A172 (cell line): ENCODE measurements at places on chromosomes 4 and X. TPM values are rescaled to one million over a fixed set of nuclear protein-coding genes. Genes with fewer than 3 reads are reported as not detected.
A peak's percentile ranks its signal among the peaks of the same experiment; 100 is the strongest.

NUP62CL gene
- total RNA-seq = 1.4 and 3.8 TPM in 2 replicates

AASDH gene
- total RNA-seq = 6.0 and 6.9 TPM in 2 replicates

SOD3 gene
- total RNA-seq = 1.9 and 2.7 TPM in 2 replicates

ARR3 gene
- not detected in 2 replicates for total RNA-seq

CCNA2 gene
- 139 and 148 TPM in 2 replicates for total RNA-seq

C4orf50 gene
- total RNA-seq = under 0.01 and 0.12 TPM in 2 replicates

CYBB gene
- 0.19 TPM in 1 of 2 replicates, not detected in the other for total RNA-seq

PDLIM5 gene
- 14.1 and 17.5 TPM in 2 replicates for total RNA-seq

- no peak for DNase-seq
Observed at GRCh38 chrX:74344280-74344622, 40.3 kb downstream of the ZCCHC13 start.

- DNase-seq = no peak
Observed at GRCh38 chr4:81380437-81380836, 91.3 kb downstream of the RASGEF1B start.

DNA sequence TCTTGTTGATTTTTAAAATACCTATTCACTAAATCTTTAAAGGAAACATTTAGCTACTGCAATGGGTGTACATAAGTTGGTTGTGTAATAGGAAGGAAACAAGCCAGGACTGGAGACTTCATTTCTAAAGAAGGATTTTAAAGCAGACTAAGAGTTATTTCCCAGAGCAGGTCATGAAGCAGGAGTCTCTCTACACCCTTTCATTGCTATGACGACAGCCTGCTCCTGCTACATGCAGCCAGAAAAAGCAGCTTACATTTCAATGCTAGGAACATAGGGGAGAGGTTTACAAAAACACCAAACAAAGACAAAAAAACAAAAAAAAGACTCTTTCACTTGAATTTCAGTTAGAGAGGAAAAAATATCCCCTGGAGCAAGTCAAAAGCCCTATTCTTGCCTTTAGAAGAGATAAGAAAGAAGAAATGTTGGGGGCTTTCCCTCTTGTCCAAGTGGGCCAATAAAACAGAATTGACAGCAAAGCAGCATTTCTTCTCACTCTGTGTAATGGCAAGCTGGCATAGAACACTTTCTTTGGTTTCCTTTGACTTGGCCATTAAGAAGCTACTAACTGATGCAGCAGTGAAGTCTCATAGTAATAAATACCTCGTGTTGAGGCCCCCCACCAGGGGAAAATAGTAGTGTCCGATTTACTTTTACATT is 3.4 kb downstream of the SPARCL1 start:
- DNase-seq = no peak

- DNase-seq = no peak
Observed at GRCh38 chr4:18508786-18509185, 487.2 kb upstream of the LCORL start.

DNA sequence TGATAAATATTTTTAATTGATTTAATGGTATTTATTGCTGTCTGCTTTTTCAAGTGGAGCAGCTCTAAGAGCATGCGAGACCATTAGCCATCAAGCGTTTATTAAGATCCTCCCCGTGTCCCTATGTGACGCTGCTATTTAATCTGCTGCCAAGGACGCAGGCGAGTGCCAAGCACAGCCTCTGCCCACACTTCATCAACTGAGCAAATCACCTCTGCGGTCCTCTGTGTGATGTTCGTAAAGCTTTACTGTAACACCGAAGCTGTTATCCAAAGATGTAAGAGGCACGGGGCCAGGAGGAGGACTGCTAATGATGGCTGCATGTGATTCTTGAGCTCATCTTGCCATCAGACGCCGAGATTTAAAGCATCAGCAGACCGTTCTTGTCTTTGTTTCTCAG is 79.5 kb downstream of the STOX2 start:
- no peak for DNase-seq

GRCh38 chrX:74117962-74118902 is 185.7 kb upstream of the ZCCHC13 start:
- no peak for DNase-seq

- peak; percentile 44 for DNase-seq
Observed at GRCh38 chr4:53459548-53459947, 82.1 kb downstream of the FIP1L1 start.

- no peak for DNase-seq
Observed at GRCh38 chrX:39961441-39961840, 136.3 kb downstream of the BCOR start.

- DNase-seq = no peak
Observed at GRCh38 chr4:58564695-58565475, 1454.7 kb upstream of the IGFBP7 start.

DNA sequence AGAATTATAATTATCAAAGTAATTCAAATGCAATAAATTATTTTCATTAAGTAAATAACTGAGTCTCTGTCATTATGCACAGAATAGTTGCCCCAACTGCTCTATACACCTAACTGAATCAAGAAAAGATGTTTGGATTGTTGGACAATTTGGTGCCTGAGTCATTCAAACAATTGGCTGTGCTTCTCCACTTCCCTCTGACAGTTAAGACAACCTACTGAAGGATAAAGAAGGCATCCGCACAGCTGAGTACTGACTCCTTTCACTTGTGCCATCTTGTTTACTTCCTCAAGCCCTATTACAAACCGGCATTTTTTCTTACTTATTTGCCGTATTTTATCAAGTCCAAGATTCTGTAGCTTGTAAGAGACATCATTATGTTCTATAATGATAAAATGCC is 110.6 kb upstream of the C1QTNF7 start:
- DNase-seq = no peak

DNA sequence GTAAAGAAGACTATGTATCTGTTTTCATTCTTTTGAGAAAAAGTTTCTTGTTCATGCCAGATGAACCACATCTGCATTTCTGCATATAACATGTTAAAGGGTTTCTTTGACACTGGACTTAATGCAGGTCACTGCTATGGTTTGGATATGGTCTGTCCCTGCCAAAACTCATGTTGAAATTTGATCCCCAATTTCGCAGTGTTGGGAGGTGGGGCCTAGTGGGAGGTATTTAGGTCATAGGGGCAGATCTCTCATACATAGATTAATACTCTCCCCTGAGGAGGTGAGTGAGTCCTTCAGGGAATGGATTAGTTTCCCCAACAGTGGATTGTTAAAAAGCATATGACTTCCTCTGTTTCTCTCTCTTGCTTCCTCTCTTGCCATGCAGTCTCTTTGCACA is 45.9 kb upstream of the TMEM33 start:
- DNase-seq = no peak

DNA sequence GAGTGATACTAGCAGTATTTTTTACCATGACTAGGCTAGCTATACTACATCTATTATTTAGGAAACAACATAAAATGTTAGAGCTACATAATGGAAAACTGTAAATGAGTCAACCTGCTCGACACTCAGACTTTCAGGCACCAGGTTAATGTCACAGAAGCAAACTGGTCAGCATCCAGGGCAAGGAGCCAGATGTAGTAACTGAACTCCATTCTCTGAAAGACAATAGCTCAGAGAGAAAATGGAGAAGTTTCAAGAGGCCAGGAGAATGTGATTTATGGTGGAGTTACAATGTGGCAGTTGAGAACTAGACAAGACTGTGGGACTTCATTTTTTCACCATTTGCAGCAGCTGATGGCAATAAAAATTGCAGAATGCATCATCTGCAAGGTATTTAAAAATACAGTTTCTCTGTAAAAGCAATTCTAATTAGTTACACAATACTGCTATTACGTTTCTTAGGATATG is 342.7 kb upstream of the PABPC4L start:
- DNase-seq = peak; percentile 92

- DNase-seq = no peak
Observed at GRCh38 chr4:752196-752861, 46.7 kb downstream of the PCGF3 start.

DNA sequence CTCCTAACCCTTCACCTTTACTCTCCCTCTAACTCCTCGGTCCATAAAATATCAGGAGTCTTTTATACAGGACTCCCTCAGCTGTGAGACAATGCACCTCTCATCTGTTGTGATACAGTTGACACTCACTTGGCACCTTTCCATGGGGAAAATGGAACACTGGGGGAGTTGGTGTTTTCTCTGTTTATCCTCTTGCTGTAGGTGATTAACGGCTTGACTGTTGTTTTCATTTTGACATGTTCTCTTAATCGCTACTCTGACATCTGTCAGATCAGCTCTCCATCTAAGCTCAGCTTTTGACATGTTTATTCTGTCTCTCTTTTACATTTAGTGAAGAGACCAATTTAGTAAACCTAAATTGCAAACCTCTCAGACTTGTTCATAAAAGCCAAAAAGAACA is 604.8 kb downstream of the TRAM1L1 start:
- no peak for DNase-seq

- no peak for DNase-seq
Observed at GRCh38 chrX:122972604-122973003, 211.5 kb upstream of the GRIA3 start.

- DNase-seq = peak; percentile 3
Observed at GRCh38 chr4:19486400-19486799, 765.3 kb upstream of the SLIT2 start.

DNA sequence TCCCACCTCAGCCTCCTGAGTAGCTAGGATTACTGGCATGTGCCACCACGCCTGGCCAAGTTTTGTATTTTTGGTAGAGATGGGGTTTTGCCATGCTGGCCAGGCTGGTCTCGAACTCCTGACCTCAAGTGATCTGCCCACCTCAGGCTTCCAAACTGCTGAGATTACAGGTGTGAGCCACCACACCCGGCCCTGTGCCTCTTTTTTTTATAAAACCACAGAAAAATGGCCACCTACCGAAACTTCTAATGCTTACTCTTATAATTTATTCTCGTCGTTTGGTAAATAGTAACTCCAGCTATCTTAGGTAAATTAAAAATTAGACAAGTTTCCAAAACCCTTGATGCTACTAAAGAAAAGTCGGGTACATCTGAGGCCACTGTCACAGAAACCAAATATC is 54.4 kb downstream of the IRF2 start:
- no peak for DNase-seq

- no peak for DNase-seq
Observed at GRCh38 chr4:124868495-124868894, 156.0 kb upstream of the ANKRD50 start.

DNA sequence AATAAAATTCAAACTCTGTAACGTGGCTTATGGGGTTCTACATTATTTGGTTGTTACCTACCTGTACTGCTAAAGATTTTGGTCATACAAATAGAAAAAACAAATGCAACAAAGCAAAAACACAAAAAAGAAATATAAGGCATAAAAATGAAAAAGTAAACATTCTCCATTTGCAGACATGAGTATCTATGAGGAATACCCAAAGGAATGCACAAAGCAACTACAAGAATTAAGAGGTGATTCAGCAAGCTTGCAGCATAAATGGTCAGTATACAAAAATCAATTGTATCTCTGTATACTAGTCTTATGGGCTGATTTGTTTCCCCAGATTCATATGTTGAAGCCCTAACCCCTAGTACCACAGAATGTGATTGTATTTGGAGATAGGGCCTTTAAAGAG is 3.6 kb upstream of the PDE5A start:
- DNase-seq = no peak

DNA sequence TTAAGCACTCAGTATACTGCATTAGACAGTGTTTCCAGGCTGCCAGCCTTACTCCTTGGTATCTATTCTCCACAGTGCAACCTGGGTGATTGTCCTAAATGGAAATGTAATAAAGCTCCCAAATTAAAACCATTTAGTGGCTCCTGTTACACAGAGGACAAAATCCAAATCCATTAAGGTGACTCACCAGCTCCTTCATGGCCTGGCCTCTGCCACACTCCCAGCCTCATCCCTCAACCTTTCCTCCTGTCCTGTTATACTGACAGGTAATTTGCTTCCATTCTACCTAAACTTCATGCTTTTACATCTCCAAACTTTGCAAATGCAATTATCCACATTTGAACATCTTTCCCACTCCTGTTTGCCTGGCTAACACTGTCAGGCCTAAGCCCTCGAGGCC is 140.3 kb downstream of the INPP4B start:
- no peak for DNase-seq

GRCh38 chr4:90419124-90419711 is 292.0 kb downstream of the CCSER1 start:
- peak; percentile 39 for DNase-seq

DNA sequence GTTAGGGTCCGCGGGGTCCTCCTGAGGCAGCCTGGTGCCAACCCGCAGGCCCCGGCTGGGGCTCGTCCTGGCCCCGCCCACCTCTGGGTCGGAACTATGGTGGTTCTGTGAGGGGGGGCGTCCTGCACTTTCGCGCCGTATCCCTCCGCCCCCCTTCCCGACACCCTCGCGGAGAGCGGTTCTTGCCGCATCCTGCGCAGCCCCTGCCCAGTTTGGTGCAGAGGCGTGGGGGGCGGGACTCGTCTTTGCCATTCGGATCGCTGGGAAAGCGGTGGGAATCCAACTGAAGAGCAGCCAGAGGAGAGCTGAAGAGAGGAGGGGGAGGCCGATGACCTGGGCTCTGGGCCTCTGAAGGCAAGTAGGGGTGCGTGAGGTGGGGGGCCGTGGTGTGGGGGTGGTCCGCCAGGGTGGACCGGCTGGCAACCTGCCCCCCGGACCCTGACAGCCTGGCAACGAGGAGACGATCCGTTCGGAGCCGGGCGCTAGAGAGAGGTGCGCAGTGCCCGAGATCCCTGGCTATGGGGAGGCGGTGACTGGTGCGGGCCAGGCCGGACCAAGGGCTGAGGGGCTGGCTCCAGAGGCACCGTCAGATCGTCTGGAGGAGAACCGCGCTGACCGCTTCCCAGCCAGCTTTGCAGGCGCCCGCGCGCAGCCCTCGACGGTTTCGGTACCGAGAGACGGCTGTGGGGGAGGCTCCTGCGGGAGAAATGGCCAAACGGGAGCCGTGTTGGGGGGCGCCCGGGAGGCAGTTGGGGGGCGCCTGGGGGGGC is at the start of gene GPRASP1:
GPRASP1 (plus strand) TSS at position 242 of the 770 bp plus-strand sequence. CDS start 2,431 bp downstream, outside the sequence.
- DNase-seq = no peak

GRCh38 chr4:159328766-159329165 is 225.9 kb downstream of the RAPGEF2 start:
- no peak for DNase-seq

- DNase-seq = no peak
Observed at GRCh38 chr4:94590493-94590892, 138.8 kb downstream of the PDLIM5 start.

DNA sequence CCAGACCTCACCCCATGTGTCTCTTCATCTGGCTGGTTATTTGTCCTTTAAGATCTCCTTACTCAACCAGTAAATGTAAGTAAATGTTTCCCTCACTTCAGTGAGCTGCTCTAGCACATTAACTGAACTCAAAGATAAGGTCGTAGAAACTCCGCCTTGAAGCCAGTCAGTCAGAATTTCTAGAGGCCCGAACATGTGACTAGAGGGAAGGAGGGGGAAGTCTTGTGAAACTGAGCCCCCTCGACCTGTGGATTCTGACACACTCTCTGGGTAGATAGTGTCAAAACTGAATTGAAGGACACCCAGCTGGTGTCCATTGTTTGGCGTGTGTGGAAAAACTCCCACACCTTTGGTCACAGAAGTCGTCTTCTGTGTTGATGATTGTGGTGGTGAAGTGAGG is 933.9 kb downstream of the ADGRL3 start:
- no peak for DNase-seq

- DNase-seq = no peak
Observed at GRCh38 chrX:109077788-109078187, 341.4 kb upstream of the IRS4 start.

GRCh38 chr4:25457053-25457715 is 80.1 kb downstream of the ANAPC4 start:
- peak; percentile 81 for DNase-seq
